ENCODE measurements at places on chromosomes 3 and 15.

DNA sequence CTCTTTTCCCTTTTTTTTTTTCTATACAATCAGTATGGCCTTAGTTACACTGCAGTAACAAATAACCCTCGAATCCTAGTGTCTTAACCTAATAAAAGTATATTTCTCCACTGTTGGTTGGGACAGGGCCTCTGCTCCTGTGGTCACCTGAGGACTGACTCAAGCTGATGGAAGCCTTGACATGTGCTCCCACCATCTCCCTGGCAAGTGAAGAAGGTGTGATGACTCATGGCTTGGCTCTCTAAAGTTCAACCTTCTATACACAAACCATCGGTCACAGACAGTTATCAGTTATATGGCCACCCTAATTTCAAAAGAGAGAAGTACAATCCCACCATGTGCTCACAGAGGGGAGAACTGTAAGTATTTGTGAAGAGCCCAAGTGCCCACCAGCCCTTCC lies 65.8 kb upstream of the CACNA2D3 start:
- no peak for DNase-seq

- peak; percentile 8 for DNase-seq
Observed at GRCh38 chr3:197171481-197172067, 126.8 kb downstream of the DLG1 start.

- DNase-seq: no peak
Observed at GRCh38 chr3:129434140-129434539, 5.6 kb downstream of the MBD4 start.

DNA sequence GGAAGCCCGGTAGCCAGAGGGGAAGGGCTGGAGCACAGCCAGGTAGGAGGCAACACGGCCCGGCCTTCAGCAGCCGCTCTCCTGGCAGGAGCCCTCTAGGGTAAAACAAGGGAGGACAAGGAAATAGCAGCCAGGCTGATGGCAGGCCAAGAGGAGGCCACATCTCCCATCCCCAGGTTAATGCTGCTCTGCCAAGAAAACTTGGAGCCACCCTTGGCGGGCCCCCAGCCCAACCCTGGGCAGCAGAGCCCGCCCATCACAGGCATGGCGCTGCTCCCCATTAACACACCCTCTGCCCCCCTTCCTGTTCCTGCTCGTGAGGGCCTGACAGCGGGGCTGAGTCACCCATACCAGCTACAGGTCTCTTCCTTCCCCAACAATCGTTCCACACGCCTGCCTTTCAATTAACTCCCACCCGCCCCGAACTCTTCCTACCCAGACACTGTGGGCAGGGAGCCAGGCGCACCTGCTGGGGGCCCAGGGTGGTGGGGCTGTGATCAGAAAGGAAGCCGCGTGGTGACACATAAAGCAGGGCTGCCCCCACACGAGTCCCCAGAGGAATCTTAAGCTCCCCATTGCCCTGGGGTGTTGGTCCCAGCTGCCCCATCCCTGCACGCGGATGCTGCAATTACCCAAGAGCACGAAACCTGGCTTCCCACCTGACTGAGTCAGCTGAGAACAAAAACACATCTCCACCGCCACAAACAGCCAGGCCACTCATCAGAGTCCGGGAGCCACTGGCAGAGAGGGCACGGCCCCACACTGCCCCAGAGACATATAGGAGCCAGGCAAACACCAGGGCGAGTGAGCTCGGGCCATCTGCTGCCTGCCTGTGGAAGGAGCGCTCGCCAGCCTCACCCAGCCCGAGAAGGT lies at the start of gene C15orf62:
C15orf62 (plus strand) TSS at position 707 of the 873 bp plus-strand sequence. CDS start 516 bp downstream, outside the sequence.
- DNase-seq: no peak

GRCh38 chr3:191768421-191768820 lies 307.5 kb downstream of the PYDC2 start:
- no peak for DNase-seq

- DNase-seq: no peak
Observed at GRCh38 chr15:49619226-49619625, 1.4 kb downstream of the FAM227B start.

DNA sequence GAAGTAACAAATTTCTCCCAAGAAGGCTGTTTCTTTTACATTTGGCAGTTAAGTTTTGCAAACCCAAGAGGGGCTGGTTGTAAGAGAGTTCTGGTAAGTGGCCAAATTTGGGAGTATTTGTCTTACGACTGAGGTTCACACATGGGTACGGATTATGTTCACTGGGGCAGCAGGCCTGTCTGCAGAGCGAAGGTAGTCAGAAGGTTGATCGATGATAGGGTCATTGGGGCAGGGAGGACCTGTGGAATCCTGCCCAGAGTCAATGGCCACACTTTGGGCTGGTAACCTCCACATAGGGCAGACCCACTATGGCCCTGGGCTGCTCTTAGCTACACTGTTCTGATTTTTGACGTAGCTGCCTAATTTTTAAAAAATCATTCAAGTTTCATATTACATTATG lies 368.6 kb downstream of the EPHB1 start:
- DNase-seq: no peak

- DNase-seq: no peak
Observed at GRCh38 chr3:52790337-52790736, 4.3 kb upstream of the ITIH3 start.

DNA sequence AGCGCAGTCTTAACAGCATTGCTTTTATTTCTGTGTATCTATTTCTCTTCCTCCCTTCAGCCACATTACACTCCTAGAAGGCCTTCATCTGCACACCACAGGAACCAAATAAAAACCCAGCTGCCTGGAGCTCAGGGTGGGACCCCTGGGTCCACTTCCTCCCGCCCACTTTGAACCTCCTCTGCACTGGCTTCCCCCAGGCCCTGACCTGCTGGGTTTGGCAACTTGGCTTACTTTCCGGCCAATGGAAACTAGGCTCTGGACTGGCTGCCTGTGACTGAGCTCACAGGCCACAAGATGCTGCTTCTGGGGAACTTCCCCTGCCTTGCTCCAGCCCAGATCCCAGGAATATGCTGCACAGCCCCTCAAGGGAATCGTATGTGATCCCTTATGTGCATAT lies 89.8 kb downstream of the SEMA5B start:
- DNase-seq: no peak

GRCh38 chr3:189272500-189273119 lies 100.8 kb downstream of the TPRG1 start:
- DNase-seq: no peak

DNA sequence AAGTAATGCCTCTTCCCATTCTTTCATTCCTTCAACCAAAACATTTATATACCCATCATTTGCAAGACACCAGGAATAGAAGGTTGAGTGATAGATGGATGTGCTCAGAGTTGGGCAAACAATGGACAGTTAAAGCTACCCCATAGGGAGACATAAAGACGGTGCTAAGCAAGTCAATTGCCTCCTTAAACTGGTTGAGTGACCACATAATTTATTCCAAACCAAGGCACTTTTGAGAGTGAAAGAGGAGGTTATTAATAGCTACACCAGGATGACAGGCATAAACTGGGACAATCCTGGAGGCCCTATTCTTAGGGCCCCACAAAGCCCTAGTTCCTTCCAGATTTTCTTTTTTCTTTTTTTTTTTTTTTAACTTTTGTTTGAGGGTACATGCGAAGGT lies 21.4 kb upstream of the DYNC1LI1 start:
- no peak for DNase-seq

DNA sequence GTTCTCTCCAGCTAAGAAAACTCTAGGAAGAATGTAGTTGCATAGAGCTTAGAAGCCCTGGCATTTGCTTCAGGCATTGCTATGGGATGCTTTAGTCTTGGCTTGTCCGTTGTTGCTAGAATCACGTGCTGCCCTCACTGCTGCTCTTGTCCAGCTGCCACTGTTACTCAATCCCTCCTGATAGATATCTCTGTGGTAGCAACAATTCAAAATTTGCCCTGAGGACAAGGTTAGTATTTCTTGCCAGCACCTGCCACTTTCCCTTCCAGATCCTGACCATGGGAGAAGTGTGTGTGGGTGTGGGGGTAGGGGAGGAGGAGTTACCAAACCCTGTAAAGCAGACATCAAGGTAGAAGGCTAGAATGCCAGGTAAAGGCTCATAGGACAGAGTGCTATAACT lies 113.8 kb downstream of the PPM1L start:
- no peak for DNase-seq

DNA sequence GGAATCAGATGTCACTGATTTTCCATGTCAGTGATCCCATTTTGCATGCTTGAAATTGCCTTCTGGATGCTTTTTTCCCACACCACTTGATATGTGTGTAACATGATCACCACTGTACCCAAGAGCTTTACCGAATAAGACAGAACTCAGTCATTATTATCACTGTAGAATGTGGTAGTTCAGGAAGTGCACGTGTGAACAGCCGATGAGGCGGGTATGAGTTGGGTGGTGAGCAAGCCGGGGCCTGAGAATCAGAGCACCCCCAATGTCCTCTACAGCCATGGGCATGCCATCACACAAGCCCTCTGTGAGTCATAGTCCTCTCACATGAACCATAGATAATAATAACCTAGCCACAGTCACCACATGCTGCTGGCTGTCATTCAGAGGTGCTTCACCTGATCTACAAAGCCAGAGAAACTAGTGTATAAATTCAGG lies 470.8 kb downstream of the SOX2 start:
- DNase-seq: no peak

GRCh38 chr3:22318325-22318724 lies 567.3 kb upstream of the ZNF385D start:
- DNase-seq: no peak

DNA sequence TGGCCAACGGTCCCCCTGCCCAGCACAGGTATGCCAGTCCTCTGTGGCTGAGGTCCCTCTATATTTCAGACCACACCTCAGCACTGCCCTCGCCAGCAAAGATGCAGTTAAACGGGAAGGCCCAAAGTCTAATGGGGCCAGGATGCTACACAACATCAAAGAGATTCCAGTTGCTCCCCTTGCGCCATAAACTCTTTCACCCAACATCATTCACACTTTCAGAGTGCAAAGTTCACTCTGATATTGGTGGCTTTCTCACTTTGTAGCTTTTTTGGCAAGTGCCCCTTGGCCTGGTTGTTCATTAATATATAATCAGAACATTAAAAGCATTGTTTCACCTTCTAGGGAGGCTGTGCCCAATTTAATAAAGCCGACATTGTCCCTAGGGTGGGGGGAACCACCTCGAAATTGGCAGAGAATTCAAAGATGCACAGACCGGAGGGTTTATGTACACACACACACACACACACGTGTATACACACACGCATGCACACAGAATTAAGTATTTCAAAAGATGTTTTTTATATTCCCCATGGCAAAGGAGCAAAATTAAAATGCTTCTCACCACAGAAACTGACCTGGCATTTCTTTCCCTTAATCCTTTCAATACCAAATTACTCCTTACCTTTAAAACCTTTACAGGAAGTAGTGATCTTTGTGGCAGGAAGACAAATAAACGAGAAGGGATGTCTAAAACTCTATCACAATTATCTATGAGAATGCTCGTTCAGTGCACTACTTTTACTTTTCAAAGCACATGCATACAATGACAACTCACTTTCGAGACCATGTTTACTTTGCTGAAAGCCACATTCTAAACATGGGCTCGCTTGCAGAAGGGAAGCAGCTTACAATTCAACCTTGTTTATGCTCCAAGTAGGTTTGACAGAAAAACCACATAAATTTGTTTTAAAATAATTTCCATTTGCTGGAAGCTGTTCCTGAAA lies 19.5 kb downstream of the LRIG1 start:
- no peak for DNase-seq

- DNase-seq: no peak
Observed at GRCh38 chr3:195570344-195570743, 13.4 kb downstream of the APOD start.

DNA sequence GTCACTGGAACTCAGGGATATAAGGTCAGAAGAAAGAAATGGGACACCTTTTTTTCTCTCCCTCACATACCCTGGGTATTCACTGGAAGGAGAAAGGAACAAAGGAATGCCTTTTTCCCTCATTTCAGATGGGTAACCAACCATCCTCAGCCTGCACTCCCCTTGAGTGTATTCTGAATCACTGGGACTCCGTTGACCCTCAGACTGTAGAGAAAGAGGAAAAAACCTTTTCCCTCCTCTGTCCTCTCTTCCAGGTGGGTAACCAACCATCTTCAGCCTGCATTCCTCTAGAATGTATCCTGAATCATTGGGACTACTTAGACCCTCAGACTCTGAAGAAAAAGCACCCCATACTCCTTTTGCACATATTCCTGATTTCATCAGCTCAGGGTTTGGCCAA lies 11.4 kb downstream of the PRR20G start:
- DNase-seq: no peak

DNA sequence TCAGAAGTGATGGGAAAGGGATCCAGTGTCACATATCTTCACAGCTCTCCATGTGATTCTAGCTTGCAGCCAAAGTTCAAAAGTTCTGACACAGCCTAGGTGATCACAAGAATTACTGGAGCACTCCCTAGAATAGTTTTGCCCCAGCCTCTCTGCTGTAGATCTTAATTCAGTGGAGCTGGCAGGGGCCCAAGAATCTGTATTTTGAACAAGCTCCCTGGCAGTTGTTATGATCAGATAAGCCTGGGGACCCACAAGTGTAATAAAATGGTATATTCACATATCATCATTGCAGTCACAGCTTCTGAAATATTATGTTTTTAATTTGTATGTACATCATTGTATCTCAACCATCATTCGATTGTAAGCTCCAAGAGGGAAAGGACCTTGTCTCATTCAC lies 62.3 kb downstream of the NOX5 start:
- DNase-seq: no peak

DNA sequence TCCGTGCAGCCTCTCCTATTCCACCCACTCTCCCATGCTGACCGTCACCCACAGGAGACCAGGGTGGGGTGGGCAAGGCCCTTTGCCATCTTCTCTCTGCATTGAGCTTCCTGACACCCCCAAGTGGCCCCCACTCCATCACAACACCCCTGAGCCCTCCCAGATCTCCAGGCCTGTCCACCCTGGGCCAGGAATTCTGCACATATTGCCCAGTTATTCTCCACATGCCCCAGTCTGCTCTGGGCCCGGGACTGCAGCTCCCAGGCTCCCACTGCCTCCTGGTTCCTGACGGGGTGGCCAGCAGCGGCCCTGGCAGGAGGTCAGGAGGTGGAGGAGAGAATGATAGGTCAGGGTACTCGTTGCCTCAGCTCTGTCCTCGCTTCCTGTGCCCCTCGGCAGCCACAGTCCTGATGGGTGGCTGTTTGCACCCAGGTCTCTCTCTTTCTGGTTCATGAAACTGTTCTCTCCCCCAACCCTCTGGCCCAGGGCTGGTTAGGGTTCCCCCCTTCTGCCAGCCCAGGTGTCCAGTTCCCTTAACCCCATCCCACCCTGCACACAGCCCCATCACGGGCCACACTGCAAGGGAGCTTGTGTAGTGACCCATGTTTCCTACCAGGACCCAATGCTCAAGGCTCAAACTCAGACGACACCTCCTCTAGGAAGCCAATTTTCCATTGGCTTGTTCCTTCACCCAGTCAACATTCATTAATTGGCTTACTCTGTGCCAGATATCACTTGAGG lies 47.3 kb downstream of the IQSEC1 start:
- DNase-seq: no peak

DNA sequence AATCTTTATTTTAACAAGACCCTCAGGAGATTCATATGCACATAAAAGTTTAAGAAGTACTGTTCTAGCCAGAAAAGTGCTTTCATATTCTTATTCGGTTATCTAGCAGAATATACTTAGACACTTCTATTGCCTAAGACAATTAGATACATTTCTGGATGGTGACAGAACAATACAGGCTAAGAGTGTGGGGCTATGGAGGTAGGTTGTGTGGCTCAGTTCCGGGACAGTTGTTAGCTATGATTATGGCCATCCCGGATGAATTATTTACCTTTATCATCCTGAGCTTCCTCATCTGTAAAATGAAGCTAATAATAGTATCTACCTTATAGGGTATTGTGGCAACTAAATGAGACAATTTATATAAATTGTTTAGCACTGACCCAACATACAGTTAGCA lies 6.6 kb downstream of the FAM98B start:
- no peak for DNase-seq

Measured in AG10803 (cell line).